NCI-H226 (cell line): ENCODE measurements at places on chromosomes 4 and X.

DNA sequence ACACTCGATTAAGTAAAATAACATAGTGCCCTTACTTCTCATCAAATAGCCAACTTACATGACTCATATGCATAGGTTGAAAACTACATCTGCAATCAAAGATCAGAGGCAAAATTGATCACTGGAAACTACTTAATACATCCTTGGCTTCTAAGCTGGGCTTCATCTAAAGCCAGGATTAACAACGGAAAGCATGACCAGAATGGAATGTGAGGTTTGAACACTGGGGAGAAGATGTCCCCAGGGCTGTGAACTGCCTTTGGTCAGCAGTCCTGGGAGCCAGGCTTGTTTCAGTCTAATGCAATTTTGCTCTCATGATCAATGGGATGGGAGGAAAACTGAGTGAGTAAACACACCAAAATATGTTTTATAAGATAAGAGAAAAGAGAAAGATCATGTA lies 192.5 kb upstream of the TTC29 start:
- no peak for DNase-seq

- peak; percentile 81 for DNase-seq
Observed at GRCh38 chr4:158314756-158315487, 104.6 kb downstream of the TMEM144 start.

DNA sequence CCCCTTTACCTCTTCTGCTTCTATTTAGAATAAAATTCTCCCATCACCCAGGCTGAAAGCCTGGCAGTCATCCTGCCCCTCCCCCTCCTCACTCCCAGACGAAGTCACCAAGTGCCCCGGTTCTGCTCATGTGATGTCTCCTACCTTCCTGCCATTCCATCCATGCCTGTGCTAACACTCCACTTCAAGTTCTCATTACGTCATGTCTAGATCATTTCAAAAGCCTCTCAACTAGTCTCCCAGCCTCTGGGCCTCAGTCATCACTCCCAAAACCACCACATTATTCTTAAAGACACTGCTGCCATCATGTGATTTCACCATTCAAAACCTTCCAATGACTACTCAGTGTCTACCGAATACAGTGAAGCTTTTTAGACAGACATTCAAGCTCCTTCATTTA lies 17.2 kb upstream of the HOPX start:
- peak; percentile 41 for DNase-seq

DNA sequence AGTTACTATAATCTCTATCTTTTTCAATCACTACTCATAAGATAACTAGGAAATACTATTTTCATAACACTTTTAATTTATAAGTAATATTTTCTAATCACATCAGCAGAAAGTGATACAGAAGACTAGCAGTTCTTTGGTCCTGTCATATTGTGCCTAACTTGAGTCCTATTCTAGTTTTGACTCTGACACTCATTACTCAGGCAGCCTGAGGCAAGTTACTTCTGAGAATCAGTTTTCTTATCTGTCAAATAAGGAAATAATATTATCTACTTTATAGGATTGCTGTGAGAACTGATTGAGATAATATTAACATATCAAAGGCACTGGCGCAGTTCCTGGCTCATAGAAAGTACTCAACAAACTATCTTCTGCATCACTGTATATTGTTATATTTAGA lies 17.8 kb downstream of the PITX2 start:
- no peak for DNase-seq

DNA sequence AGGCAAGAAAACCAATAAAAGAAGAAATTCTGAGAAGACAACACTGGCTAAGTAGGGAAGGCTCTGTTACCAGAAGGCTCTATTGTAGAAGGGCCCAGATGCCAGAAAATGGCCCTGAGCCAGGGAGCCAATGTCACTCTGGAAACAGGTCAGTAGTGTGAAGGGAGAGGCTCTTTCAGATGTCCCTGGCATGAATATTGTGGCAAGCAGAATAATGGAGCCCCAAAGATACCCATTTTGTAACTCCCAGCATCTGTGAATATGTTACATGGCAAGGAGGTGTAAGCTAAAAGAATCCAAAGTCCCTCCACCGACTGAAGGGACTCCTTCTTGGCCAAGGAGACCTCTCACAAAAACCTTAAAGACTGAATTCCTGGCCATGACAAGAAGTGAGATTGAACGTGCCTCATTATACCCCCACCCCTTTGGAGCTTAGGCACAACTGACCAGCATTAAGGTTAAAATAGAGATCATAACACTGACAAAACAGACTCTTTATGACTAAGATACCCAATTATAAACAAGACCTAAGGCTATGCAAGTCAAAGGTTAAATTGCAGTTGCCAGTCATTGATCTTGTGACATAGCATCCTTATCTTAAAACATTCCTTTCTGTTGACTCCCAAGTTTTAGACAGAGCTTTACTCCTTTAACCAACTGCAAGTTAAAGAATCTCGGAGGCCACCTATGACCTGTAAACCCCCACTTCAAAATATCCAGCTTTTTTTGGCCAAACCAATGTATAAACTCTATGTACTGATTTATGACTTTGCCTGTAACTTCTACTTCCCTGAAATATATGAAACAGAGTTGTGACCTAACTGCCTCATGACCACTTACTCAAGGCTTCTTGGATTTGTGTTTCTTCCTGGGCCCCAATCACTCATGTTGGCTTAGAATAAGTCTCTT lies 42.2 kb upstream of the SMIM10 start:
- peak; percentile 79 for DNase-seq

DNA sequence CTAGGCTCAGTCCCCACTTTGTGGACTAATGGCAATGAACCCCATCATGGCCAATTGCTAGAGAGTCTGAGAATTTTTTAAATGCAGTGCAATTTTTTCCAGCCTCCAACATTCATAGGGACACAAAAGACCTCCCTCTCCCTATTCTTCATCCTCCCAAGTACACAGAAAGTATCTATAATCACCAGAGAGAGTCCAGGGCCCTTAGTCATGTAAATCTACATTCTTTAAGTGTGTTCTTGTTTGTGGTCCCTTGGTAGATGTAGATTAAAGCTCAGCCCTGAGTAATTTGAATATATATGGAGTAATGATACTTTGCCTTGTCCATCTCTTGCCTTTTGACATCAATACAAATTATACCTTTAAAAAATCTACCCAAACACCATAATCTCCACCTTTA lies 51.3 kb upstream of the ATXN3L start:
- no peak for DNase-seq

GRCh38 chrX:97482666-97483300 lies 599.1 kb downstream of the RPA4 start:
- no peak for DNase-seq

GRCh38 chrX:100625985-100626491 lies 10.6 kb downstream of the TSPAN6 start:
- DNase-seq: no peak

GRCh38 chr4:48173056-48173991 lies 39.3 kb upstream of the TXK start:
- DNase-seq: peak; percentile 84

- DNase-seq: peak; percentile 27
Observed at GRCh38 chr4:48109413-48110263, 24.4 kb downstream of the TXK start.

- DNase-seq: no peak
Observed at GRCh38 chrX:149629730-149630387, 1.7 kb downstream of the TMEM185A start.

- no peak for DNase-seq
Observed at GRCh38 chr4:30525662-30526315, 194.4 kb upstream of the PCDH7 start.

- no peak for DNase-seq
Observed at GRCh38 chrX:147781844-147782243, 129.9 kb upstream of the FMR1 start.

DNA sequence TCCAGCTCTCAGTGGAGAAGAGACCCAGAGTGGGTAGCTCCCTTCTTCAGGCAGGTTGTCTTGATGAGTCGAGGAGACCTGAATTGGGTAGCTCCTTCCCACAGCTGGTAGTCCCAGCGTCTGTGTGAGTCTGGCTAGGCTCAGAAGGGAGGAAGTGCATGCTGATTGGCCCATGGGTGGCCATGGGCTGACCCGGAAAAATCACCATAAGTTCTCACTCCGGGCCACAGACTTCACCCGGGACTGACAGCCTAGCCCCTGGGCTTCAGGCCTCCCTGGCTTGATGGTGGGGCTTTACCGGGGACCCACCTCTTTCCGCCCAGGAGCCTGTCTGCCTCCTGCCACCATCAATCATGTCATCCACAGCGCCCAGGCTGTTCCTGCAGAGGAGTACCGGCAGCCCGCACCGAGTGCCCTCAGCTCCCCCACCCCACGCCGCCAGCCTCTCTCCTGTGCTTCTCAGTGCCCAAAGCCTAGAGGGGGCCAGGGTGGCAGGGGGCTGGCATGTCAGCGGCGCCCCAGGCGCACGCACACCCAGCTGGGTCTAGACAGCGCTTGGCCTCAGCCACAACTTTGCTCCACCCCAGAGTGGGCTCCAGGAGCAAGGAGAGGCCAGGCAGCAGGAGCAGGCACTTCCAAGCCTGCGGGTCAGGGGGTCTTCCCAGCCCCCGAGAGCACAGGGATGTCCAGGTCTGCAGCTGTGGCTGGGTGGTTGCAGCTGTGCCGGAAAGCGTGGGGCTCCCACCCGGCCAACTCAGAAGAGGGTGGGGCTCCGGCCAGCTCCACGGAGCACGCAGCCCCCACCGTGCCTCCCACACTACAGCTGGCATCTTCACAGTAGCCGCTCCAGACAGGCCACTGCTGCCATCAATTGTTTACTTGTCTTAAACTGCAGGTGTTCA lies 16.1 kb upstream of the SAT1 start:
- no peak for DNase-seq

DNA sequence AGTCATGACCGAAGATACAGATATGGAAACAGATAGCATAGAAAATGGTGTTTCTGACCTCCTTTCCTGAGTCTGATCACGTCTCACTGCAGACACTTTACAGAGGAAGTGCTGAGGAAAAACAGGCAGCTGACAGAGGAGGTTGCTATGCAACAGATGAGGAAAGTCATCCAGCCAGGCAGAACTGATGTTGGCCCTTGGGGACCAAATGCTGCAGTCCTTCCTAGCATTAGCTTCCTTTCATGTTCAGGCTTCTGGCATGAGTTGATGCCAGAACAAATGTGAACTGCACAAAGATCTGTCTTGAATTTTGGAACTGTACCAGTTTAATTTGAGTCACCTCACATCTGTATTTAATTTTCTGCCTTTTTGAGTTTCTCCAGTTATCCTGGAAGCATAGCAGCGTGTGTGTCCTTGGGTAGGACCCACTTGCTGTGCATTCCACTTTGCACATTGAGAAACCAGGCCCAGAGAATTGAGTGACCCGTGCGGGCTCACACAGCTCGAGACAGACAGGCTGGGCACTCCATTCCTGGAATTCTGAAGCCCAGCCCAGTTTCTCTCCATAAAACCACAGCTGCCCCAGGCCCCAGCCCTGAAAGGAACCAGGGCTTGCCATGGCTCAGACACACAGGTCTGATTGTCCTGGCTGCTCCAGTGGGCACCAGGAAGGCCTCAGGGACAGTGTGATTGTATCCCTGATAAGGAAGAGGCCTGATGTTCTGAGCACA lies 1.4 kb upstream of the MAGED1 start:
- DNase-seq: no peak

DNA sequence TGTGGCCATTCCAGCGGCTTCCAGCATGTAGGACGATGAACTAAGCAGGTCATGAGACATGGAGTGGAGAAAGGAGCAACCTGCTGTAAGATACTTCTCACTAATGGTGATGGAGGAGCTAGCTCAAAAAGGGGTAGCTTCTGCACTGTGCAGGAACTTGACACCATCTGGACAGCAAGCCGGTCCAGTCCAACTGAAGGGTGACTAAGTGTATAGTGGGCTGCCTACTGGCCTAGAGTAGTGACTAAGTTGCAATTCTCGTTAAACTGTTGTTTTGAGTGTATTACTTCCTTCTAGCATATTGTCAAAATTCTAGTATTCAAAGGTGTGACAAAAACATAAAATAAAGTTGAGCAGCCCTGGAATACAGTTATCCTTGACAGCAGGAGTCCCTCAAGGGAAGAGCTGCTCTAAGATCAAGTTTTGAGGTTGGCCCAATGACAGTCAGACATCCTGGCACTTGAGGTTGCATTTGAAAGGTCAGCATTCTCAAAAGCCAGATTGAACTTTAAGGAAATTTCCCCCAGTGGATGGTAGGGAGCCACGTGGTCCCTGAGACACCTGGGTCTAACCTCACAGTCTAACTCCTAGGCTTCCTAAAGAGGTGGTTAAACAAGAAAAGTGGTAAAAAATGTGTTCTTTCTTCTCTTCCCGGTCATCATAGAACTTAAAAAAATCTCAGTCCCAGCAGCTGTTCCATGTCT lies 8.0 kb downstream of the CETN2 start:
- no peak for DNase-seq

GRCh38 chrX:150217609-150218008 lies 145.5 kb upstream of the MAMLD1 start:
- no peak for DNase-seq

- no peak for DNase-seq
Observed at GRCh38 chr4:2006367-2006766, 2.4 kb downstream of the NELFA start.

- DNase-seq: peak; percentile 72
Observed at GRCh38 chrX:41384051-41384705, 50.2 kb downstream of the DDX3X start.

DNA sequence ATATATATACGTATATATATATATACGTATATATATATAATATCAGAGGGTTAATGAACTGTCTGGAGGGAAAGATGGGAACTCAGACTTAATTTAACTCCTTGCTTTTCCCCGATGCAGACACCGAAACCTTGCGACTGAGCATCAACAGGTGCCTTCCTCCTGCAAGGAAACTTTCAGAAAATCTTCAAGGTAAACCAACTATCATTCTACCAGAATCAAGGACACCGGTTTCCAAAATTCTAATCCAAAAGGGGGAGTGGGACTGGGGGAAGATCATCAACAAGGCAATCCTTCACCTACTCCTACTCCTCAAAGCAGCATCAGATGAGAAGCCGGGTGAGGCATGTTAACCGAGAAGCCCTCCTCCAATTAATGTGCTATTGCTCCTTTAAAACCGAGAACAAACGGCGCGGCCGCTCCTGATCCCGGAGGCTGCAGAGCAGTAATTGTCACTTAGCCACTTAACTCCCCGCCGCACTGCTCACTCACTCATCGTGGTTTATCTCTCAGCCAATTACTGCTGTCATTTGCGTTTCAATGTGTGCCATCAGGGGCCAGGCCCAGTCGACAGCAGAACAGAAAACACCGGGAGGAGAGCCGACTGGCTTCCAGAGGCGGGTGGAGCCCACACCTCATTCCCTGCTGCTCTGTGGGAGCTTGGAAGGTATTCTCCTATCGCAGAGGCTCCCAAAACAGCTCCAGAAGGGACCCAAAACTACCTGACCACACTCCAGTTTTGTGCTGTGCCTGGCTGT lies 61.7 kb downstream of the MAML3 start:
- no peak for DNase-seq

DNA sequence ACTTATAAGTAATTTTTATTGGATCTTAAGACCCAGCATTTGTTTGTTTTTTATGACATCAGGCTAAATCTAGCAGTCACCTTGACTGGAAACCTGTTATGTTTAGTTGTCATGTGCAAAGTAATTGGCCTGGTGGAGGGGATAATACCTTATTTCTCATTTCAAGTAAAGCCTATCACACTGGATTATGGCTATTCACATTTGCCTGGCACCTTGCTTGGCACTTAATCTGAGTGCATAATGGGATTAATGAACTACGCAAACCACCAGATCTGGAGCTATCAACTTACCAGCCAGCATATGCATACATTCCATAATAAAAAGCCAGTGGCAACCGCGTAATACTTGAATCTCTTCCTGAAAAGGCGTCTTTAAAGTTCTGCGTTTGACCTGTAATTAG lies 23.2 kb downstream of the SLC7A11 start:
- DNase-seq: no peak
